ENCODE measurements at places on chromosomes 12 and 14.
A peak's percentile ranks its signal among the peaks of the same experiment; 100 is the strongest.

DNA sequence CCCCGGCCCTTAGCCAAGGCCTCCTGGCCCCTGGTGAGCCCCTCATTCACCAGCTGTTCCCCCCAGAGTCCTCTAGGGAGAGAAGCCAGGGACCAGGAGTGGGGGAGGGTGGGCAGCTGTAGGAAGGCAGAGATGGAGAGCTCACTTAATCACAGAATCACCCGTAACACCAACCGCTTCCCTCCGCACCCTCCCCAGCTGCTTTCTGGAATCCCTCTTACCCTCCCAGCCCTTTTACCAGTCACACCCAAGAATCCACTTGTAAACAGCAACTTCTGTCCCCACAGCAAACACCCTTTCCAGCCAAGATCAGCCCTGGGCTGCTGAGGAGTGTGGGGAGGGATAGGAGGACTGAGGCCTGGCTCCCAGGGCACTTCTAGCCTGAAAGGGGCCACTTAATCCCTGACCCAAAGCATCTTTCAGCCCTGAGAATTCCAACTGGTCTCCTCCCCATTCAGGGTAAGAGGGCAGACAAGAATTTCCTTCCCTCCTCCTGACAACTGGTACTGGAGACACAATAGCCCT lies 18.8 kb downstream of the NCKAP5L start:
- peak; percentile 24 for DNase-seq

- no peak for DNase-seq
Measured at GRCh38 chr12:49929581-49929980, 21.0 kb upstream of the AQP2 start.

DNA sequence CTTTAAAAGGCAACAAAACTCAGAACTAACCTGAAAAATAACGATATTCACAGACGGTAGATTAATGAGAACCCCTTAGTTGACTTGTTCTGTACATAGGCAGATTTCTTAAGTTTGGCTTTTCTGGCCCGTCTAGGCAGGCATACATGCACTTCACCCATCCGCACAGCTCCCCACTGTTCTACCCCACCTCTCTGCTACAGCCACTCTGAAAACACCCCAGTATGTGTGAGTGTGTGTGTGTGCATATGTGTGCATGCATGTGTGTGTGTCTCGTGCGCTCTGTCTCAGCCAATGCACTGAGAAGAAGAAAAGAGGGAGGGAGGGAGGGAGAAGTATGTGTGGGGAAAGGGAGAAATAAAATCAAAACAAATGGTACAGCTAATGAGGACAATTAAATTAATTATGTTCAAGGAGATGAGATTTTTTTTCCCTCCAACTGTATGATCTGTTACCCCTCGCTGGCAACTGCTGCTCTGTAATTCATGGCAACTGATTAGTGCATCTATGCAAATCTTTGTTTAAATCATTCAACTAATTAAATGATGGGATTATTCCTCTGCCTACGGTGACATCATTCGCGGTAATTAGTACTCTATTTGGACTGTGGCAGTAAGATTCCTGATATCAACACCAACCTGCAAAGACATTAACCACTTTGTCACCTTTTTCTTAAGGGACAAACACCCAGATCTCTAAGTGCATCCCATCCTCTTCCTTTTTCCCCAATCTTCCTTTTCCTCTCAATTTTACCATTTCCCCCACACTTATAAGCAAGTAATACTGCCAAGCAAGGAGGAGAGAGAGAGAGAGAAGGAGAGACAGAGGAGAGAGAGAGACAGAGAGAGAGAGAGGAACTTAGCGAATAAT lies 2.2 kb upstream of the LMO3 start:
- DNase-seq, result no peak

DNA sequence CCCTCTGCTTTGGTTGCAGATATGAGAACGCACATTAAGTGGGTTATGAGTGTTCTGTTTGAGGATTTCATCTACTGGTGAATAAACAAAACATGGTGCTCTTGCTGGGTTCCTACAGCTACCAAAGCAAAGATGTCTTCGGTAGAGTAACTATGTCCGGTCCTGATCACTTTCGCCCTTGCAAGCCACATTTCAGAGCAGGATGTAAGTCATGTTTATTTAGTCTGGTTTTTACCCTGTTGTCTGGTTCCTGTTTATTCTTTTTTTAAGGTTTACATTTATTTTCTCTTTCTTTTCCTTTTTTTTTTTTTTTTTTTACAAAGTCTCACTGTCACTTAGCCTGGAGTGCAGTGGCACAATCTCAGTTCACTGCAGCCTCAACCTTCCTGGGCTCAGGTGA lies 99.2 kb downstream of the VEZT start:
- no peak for DNase-seq

- DNase-seq, result no peak
Measured at GRCh38 chr12:21551841-21552465, 25.9 kb downstream of the SPX start.

- DNase-seq, result peak; percentile 32
Measured at GRCh38 chr12:30796891-30797371, 42.2 kb upstream of the CAPRIN2 start.

DNA sequence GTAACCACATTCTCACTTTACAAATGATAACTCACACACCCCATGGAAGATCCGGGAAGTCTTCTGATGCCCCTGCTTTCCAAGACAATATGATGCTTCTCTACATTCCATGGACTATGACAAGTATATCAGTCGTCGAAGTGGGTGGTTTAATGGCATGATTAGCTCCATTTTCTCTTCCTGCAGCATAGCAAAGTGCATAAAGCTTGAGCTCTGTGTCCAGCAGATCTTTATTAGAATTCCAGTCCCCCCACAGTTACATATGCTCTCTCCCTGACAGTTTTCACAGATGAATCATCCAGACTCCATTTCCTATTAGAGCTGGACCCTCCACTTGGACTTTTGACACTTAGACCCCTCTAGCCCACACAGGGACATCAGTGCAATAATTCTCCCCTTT lies 174.9 kb downstream of the BCAT1 start:
- DNase-seq, result no peak

GRCh38 chr12:111732786-111733185 lies 33.9 kb upstream of the ALDH2 start:
- no peak for DNase-seq

- DNase-seq, result no peak
Measured at GRCh38 chr12:120980800-120981368, 2.5 kb downstream of the HNF1A start.

- DNase-seq, result no peak
Measured at GRCh38 chr12:76530516-76530915, 29.1 kb downstream of the OSBPL8 start.

DNA sequence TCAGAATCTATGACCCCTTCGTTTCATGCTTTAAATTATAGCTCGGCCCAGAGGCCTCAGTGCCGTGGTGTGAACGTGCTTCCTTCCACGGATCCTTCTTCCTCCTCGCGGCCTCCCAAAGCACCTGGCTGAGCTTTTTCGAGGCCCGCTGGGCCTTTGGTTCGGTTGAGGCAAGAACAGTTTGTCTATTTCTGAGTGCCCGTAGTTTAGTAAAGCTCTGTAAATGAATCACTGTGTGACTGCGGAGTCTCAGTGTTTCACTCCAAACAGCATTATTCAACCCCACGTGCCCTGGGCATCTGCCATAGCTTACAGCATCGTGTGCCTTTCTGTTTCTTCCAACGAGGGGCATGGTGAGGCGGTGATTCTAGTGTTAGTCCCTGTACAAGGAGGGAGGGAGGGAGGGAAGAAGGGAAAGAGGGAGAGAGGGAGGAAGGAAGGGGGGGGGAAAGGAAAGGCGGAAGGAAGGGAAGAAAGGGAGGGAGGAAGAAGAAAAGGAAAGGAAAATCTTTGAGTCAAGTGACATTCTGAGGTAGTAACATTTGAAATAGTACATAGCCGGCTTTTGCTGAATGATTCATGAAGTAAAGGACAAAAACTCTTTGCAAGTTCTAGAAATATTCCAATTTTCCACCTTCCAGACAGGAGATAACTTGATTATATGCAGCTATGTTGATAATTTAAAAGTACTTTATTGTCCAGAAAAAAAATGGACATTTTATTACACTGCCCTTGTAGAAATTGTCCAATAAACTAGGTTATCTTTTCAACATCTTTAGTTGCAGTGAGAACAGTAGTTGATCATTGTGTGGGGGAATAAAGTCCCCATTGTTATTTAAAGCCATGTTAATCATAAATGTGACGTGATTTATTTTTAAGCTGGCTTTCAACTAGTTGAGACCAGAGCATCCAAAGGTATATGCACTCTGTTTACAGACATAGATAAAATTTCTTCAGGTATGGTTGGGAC lies 1.2 kb upstream of the TRIM9 start:
- no peak for DNase-seq

GRCh38 chr14:51334566-51334965 lies 94.5 kb downstream of the TMX1 start:
- DNase-seq, result no peak

GRCh38 chr14:90300611-90301047 lies 31.1 kb downstream of the NRDE2 start:
- DNase-seq, result no peak

DNA sequence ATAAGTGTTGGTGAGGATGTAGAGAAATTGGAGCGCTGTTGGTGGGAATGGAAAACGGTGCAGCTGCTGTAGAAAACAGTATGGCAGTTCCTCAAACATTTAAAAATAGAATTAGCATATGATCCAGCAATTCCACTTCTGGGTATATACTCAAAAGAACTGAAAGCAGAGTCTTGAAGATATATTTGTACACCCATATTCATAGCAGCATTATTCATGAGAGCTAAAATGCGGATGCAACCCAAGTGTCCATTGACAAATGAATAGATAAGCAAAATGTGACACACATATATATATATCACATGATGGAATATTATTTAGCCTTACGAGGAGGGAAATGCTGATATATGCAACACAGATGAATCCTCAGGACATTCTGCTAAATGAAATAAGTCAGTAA lies 84.7 kb upstream of the CEP83 start:
- DNase-seq, result no peak

- no peak for DNase-seq
Measured at GRCh38 chr14:37985826-37986470, 221.8 kb upstream of the SSTR1 start.

- DNase-seq, result no peak
Measured at GRCh38 chr12:54160769-54161480, 27.9 kb downstream of the SMUG1 start.

- DNase-seq, result no peak
Measured at GRCh38 chr14:51138404-51139103, 43.6 kb upstream of the TRIM9 start.

Measured in GM13976 (cell line).